ENCODE measurements at places on chromosomes 3 and 15. TPM values are rescaled to one million over a fixed set of nuclear protein-coding genes. Genes with fewer than 3 reads are reported as not detected.

The ARNT2 gene
- 4.4 TPM for polyA plus RNA-seq

DNA sequence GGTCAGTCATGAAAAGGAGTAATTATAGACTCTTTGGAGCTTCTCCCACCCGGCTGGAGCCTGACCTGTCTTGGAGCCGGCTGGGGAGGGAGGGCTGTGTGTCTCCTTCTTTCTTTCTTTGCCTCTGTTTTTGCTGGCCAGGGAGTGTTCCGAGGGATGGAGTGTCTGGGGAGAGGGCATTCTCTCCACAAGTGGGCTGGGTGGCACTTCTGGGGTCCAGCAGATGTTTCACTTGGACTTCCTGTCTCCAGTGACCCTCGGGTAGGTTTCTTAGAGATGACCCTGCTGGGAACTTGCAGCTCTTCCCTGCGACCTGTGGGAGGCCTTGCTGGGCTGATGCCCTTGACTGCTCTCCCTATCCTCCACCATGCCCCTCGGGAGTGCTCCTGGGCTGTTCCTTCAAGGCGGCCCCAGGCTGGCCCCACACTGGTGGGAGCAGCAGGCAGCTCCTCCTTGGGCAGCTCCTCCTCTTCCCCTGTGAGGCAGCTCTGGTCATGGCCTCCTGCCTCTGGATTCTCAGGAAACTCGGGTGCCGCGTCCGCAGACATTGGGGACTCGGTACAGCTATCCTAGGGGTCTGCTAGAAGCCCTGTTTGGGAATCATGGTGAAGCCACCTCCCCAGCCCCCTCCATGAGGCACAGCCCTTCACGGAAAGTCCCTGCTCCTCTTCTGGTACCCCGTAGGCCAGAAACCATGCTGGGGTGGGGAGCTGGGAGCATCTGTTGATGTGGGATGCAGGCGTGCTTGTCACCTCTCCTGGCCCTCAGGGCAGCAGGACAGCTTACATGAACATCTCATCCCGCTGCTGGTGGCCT is 44.9 kb downstream of the APBA2 start:
- H3K27me3 ChIP-seq: no peaks in the 10 kb centered on the region
- no peaks in the 10 kb centered on the region for H3K4me1 ChIP-seq
- DNase-seq: no peak
- H3K36me3 ChIP-seq: no peaks in the 10 kb centered on the region
- H3K4me3 ChIP-seq: no peak overlapping the region

The HYAL1 gene
- 4.5 TPM for polyA plus RNA-seq

DNA sequence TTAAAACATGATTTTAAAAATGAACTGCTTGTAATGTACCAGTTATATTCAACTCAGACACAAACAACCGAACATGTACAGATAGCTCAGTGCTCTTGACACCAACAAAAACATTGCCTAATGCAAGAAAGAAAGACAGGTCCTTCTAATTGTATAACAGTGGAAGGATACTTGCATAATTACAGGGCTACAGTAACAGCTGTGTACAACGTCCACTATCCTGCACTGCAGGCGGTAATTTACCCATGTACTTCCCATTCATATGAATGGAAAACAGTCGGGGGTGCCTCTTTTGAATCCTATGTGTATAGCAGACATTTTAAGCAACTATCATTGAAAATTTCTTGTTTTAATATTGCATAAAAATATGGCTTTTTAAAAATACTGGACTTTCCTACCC is 41.1 kb upstream of the PLSCR5 start:
- no peaks in the 10 kb centered on the region for H3K36me3 ChIP-seq
- H3K27ac ChIP-seq: no peak overlapping the region
- H3K4me1 ChIP-seq: no peaks in the 10 kb centered on the region
- no peaks in the 10 kb centered on the region for H3K27me3 ChIP-seq
- H3K4me3 ChIP-seq: no peak overlapping the region

- no peaks in the 10 kb centered on the region for H3K4me1 ChIP-seq
- no peak overlapping the region for H3K27ac ChIP-seq
- no peak for DNase-seq
- no peak overlapping the region for H3K4me3 ChIP-seq
- H3K27me3 ChIP-seq: no peaks in the 10 kb centered on the region
Observed at GRCh38 chr3:181933052-181933618, 221.4 kb downstream of the SOX2 start.

GRCh38 chr15:33059184-33059583 is 135.3 kb downstream of the FMN1 start:
- H3K4me3 ChIP-seq: no peak overlapping the region
- no peaks in the 10 kb centered on the region for H3K4me1 ChIP-seq
- no peaks in the 10 kb centered on the region for H3K36me3 ChIP-seq
- no peak for DNase-seq
- no peaks in the 10 kb centered on the region for H3K27me3 ChIP-seq

The XCR1 gene
- not detected for polyA plus RNA-seq

DNA sequence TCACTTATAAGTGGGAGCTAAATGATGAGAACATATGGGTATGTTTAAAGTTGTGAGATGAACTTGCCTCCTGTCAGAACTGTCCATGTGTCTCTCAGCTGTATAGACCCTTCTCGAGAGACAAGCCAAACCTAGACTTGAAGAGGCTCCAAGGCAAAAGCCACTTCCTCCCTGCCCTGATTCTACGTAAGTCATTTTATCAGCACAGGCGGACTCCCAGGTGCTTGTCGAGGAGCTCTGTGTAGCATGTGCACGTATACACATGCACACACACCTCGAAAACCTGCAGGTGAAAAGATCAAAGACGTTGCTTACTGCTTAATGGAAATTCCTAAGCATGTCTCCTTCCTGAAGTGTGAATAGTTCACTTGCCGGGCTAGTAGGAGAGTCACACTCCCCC is 5.6 kb upstream of the CLEC3B start:
- DNase-seq: no peak
- no peaks in the 10 kb centered on the region for H3K36me3 ChIP-seq
- H3K27ac ChIP-seq: no peak overlapping the region
- no peaks in the 10 kb centered on the region for H3K4me1 ChIP-seq
- H3K4me3 ChIP-seq: no peak overlapping the region

- no peaks in the 10 kb centered on the region for H3K4me1 ChIP-seq
- no peaks in the 10 kb centered on the region for H3K36me3 ChIP-seq
- no peak overlapping the region for H3K4me3 ChIP-seq
- no peak overlapping the region for H3K27ac ChIP-seq
Observed at GRCh38 chr3:30750967-30751366, 143.5 kb downstream of the GADL1 start.

DNA sequence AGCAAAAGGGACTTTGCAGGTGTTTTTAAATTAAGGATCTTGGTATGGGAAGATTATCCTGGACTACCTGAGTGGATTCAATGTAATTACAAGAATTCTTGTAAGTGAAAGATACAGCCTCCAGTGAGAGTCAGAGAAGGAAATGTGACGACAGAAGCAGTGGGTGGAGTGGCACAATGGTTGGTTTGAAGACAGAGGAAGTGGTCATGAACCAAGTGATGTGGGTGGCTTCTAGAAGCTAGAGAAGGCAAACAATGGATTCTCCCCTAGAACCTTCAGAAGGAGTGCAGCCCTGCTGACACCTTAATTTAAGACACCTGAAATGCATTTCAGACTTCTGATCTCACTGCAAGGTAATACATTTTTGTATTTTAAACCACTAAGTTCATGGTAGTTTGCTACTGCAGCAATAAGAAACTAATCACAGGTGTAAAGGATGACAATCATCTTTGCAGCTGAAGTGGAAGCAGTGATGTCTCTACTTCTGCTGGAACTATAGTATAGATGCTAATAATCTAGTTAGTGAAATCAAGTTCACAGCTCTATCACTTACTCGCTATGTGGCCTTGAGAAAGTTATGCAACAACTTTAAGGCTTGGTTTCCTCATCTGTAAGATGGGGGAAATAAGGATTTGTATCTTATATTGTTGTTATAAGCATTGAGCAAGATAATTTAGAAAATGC is 403.4 kb upstream of the SUCLG2 start:
- no peak overlapping the region for H3K4me3 ChIP-seq
- no peaks in the 10 kb centered on the region for H3K27me3 ChIP-seq
- DNase-seq: no peak
- no peak overlapping the region for H3K27ac ChIP-seq
- H3K36me3 ChIP-seq: no peaks in the 10 kb centered on the region
- H3K4me1 ChIP-seq: peaks cover 24% of the 10 kb centered on the region

DNA sequence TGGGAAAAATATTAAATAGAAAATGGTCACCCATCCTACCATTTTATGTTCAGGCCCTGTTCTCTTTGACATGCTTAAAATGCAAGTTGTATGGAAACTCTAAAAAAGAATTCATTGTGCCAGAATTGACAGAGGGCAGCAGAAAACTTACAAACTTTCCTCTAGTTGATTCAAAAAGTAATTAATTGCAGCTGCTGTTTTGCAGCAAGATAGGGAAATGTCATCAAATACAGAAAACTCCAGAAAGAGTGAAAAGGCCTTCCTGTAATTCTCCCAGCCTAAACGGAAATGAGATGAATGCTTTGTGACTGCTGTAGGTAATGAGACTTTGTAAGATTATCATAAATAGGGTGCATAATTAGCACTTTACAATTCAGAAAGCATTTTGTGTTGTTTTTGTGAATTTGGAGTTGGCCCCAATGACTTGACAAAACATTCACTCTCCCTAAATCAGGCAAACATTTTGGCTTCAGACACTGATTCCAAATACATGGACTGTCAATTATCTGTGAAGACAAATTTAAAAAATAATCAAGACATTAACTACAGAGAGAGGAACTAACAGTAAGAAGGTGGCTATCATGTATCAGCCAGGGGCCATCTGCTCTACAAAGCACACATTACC is 861.8 kb downstream of the SQOR start:
- no peak for DNase-seq
- H3K4me3 ChIP-seq: no peak overlapping the region
- no peaks in the 10 kb centered on the region for H3K27me3 ChIP-seq
- H3K36me3 ChIP-seq: no peaks in the 10 kb centered on the region
- H3K4me1 ChIP-seq: no peaks in the 10 kb centered on the region
- no peak overlapping the region for H3K27ac ChIP-seq

- no peaks in the 10 kb centered on the region for H3K4me1 ChIP-seq
- DNase-seq: no peak
- H3K27ac ChIP-seq: no peak overlapping the region
- H3K36me3 ChIP-seq: no peaks in the 10 kb centered on the region
- H3K27me3 ChIP-seq: no peaks in the 10 kb centered on the region
Observed at GRCh38 chr3:105653868-105654267, 214.9 kb downstream of the CBLB start.

DNA sequence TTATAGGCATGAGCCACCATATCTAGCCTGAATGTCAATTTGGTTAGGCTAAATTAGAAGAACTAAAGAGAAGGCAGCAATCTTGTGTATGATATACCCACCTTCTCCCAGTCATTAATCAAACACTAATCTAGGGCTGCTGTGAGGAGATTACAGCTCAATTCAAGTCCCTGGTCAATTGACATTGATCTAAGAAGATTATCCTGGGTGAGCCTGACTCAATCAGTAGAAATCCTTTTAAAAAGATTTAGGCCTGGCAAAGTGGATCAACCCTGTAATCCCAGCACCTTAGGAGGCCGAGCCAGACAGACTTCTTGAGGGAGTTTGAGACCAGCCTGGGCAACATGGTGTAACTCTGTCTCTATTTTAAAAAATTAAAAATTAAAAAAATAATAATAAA is 2.5 kb upstream of the DNAH12 start:
- no peak overlapping the region for H3K4me3 ChIP-seq
- no peaks in the 10 kb centered on the region for H3K36me3 ChIP-seq
- peaks cover 6% of the 10 kb centered on the region for H3K4me1 ChIP-seq
- DNase-seq: no peak

The CPA3 gene
- polyA plus RNA-seq: 0.67 TPM

DNA sequence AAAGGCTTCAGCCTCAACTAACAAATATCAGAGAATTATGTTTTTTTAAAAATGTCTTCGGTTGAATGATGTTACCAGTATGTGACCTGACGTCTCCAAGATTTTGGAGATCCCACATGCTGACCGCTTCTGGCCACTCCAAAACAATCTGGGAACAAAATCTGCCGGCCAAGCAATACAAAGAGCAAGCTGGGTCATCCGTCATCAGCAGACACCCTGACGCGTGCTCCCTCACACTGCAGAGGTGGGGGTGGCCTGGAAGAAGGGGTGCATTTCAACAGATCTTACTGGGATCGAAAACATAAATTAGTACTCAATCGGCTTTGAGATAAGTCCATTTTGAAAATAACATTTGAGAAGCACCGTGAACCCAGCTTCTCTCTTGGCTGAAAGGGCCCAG is 33.6 kb downstream of the HES1 start:
- H3K4me1 ChIP-seq: no peaks in the 10 kb centered on the region
- H3K27me3 ChIP-seq: no peaks in the 10 kb centered on the region
- no peak overlapping the region for H3K27ac ChIP-seq

DNA sequence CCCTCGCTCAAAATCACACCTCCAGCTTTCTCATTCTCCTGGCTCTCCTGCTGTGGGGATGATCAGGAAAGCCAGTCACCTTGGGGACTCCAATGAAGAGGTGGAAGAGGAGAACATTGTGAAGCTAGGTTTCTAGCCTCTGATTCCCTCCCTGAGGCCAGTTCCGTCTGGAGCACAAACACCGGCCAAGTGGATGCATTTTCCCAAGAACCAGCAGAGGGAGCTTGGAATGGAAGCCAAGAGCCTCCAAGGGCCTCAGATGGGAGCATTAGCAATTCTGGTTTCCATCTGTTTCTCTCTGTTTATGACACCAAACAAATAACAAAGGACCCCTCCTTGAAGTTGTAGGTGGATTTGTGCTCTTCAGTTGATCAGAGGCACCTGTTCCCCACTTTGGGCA is 40.6 kb upstream of the NMNAT3 start:
- no peak overlapping the region for H3K4me3 ChIP-seq
- no peaks in the 10 kb centered on the region for H3K4me1 ChIP-seq
- no peaks in the 10 kb centered on the region for H3K27me3 ChIP-seq
- peak; percentile 8 for DNase-seq
- H3K36me3 ChIP-seq: no peaks in the 10 kb centered on the region

The BNC1 gene
- 0.13 TPM for polyA plus RNA-seq

GRCh38 chr3:125462722-125463299 is 57.2 kb downstream of the SNX4 start:
- no peak overlapping the region for H3K27ac ChIP-seq
- DNase-seq: peak; percentile 44
- H3K4me1 ChIP-seq: no peaks in the 10 kb centered on the region
- peaks cover 6% of the 10 kb centered on the region for H3K36me3 ChIP-seq
- H3K4me3 ChIP-seq: no peak overlapping the region
- H3K27me3 ChIP-seq: no peaks in the 10 kb centered on the region

The DPPA2 gene
- not detected for polyA plus RNA-seq

DNA sequence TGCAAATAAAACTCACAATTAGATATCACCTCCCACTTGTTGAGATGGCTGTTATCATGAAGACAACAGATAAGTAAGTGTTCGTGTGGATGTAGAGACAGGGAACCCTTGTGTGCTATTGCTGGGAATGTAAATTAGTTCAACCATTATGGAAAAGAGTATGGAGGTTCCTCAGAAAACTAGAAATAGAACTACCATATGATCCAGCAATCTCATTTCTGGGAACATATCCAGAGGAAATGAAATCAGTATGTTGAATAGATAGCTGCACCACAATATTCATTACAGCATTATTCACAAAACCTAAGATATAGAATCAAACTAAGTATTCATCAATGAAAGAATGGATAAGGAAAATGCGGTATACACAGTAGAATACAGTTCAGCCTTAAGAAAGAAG is 418.7 kb upstream of the CNTN6 start:
- H3K36me3 ChIP-seq: no peaks in the 10 kb centered on the region
- DNase-seq: no peak
- H3K27ac ChIP-seq: no peak overlapping the region
- no peak overlapping the region for H3K4me3 ChIP-seq
- H3K4me1 ChIP-seq: no peaks in the 10 kb centered on the region

The H1-8 gene
- polyA plus RNA-seq: not detected

All from small intestine (tissue), 16 donors.